ENCODE measurements at places on chromosomes 4 and X. TPM values are rescaled to one million over a fixed set of nuclear protein-coding genes. Genes with fewer than 3 reads are reported as not detected.

GRCh38 chr4:119646347-119647071 lies 17.9 kb upstream of the PDE5A start:
- peak overlapping the region; percentile 33 for H3K27ac ChIP-seq
- no peaks in the 10 kb centered on the region for H3K27me3 ChIP-seq
- no peaks in the 10 kb centered on the region for H3K36me3 ChIP-seq
- DNase-seq: no peak
- no peak overlapping the region for H3K4me3 ChIP-seq

- no peaks in the 10 kb centered on the region for H3K36me3 ChIP-seq
- no peak for DNase-seq
These were observed 582.4 kb upstream of the ADGRL3 start for GRCh38 chr4:60617731-60618130.

Gene SCML2
- total RNA-seq: 3.9 TPM

DNA sequence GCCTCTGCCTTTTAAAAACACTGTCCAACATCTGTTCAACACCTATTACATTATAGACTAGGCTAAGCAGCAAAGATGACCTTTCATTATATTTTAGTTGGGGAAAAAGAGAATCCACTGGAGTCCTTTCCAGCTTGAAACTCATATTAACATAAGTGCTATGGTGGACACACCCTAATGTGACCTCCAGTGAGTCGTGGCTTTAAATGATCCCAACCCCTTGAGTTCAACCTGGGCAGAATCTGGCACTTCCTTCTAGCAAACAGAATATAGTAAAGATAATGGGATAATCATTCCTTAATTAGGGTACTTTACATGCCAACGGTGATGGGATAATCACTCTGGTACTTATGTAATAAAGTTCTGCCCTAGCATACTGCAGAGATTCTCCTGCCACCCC lies 162.6 kb downstream of the MAB21L2 start:
- H3K4me1 ChIP-seq: no peaks in the 10 kb centered on the region
- no peak overlapping the region for H3K4me3 ChIP-seq
- no peak for DNase-seq
- H3K36me3 ChIP-seq: peaks cover 4% of the 10 kb centered on the region
- no peak overlapping the region for H3K27ac ChIP-seq
- H3K27me3 ChIP-seq: no peaks in the 10 kb centered on the region

GRCh38 chr4:170109586-170110284 lies 20.0 kb upstream of the AADAT start:
- no peaks in the 10 kb centered on the region for H3K36me3 ChIP-seq
- H3K4me3 ChIP-seq: no peak overlapping the region

- H3K27ac ChIP-seq: no peak overlapping the region
- no peak for DNase-seq
- no peaks in the 10 kb centered on the region for H3K4me1 ChIP-seq
- H3K36me3 ChIP-seq: no peaks in the 10 kb centered on the region
- H3K4me3 ChIP-seq: no peak overlapping the region
These were observed 34.6 kb upstream of the DIAPH2 start for GRCh38 chrX:96650023-96650422.

GRCh38 chr4:33961761-33962160 lies 2282.6 kb downstream of the ARAP2 start:
- H3K36me3 ChIP-seq: no peaks in the 10 kb centered on the region
- DNase-seq: no peak
- H3K4me1 ChIP-seq: no peaks in the 10 kb centered on the region
- no peaks in the 10 kb centered on the region for H3K27me3 ChIP-seq
- no peak overlapping the region for H3K4me3 ChIP-seq

Gene COPS4
- total RNA-seq: 67.9 TPM

GRCh38 chrX:48934581-48935300 lies 15.9 kb upstream of the PIM2 start:
- no peaks in the 10 kb centered on the region for H3K36me3 ChIP-seq
- H3K4me1 ChIP-seq: no peaks in the 10 kb centered on the region
- no peak overlapping the region for H3K4me3 ChIP-seq
- no peak for DNase-seq
- no peak overlapping the region for H3K27ac ChIP-seq
- peaks cover 37% of the 10 kb centered on the region for H3K27me3 ChIP-seq

Measured in breast epithelium (tissue), 4 donors.